Activated gamma-delta T cell treated with Interleukin-2 at 50 U/mL for 16 hours (primary cell): ENCODE measurements at places on chromosomes 12 and 14.

DNA sequence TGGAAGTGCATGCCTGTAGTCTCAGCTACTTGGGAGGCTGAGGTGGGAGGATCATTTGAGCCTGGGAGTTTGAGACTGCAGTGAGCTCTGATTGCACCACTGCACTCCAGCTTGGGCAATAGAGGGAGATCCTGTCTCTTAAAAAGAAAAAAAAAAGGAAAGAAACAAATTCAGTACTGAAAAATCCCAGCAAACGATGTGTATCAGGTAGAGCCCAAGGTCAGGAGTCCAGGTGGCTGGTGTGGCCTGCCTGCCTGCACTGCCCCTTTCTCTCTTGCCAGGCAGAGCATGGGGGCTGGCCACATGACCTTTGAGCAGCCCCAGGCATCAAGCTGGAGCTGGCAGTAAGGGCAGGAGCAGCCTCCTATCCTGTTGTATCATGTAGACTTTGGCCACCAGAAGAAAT lies 31.8 kb downstream of the ELK3 start:
- no peak for DNase-seq

GRCh38 chr14:37034410-37035285 lies 137.8 kb downstream of the SLC25A21 start:
- DNase-seq = no peak

DNA sequence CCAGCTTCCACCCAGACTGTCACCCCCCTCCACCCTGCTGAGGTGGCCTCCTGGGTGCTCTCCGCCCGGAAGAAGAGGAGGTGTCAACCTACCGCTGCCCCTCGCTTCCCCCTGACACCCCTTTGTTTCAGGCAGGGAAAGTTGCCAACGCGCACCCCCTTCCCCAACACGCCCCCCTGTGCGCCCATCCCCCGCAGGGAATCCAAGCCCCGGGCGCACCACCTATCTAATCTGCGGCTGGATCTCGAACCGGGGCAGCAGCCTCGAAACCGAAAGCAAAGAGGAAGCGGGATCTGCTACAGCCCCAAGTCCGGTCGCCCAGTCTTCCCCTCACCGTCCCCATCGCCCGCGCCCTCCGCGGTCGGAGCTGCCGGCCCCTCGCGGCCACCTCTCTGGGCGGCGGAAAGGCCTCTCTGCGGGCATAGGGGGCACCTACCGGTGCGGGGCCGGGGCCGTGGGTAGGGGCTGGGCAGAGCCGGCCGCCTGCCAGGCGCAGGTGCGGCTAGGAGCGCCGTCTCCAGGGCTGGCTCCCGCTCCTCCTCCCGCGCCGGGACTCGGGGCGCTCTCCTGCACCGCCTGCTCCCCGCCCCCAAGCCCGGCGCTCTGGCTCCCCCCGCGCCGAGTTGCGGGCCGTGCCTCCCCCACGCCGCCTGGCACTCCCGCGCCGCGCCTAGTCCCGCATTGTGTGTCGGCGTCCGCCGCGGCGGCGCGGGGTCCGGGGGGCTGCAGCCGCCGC lies 18.3 kb upstream of the PLEKHH1 start:
- DNase-seq = peak; percentile 23

GRCh38 chr14:54435500-54435981 lies 5.6 kb downstream of the CNIH1 start:
- DNase-seq = no peak

- DNase-seq = peak; percentile 33
These were observed 14.0 kb upstream of the KLRD1 start for GRCh38 chr12:10293570-10294227.

DNA sequence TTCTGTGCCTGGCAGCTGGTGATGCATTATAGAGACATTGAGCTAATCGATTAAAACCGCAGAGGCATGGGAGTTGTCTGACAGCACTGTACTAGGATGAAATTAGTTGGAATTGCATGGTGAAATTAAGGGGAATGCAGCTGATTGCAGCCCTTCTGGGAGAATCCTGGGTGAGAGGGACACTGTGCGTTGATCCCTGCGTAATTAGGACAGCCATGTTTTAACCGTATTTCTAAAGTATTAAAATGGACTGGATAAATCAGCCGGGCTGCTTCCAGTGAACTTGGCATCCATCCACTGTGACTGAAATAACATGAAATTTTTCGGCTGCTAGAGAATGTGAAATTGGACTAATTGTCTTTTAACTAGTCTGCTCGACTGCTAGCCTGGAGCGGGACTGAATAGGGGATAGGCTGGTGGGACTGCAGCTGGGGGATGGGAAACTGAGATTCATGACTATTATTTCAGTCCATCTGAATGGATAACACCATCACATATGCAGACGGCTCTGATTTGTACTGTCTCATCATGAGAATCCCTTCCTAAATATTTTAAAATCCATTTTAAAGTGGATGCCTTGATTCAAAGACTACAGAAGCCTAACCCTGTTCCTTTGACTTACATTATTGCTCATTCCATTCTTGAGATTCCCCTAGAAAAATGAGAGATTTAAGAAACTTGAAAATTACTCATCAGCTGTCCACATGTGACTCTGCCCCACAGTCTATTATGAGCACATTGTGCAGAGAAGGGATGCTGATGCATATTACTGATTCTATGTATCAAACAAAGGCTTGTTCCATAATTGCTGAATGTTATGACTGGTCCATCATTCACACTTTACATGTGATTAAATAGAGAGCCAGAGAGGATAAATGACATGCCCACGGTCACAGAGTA lies 343.9 kb downstream of the NPAS3 start:
- no peak for DNase-seq

DNA sequence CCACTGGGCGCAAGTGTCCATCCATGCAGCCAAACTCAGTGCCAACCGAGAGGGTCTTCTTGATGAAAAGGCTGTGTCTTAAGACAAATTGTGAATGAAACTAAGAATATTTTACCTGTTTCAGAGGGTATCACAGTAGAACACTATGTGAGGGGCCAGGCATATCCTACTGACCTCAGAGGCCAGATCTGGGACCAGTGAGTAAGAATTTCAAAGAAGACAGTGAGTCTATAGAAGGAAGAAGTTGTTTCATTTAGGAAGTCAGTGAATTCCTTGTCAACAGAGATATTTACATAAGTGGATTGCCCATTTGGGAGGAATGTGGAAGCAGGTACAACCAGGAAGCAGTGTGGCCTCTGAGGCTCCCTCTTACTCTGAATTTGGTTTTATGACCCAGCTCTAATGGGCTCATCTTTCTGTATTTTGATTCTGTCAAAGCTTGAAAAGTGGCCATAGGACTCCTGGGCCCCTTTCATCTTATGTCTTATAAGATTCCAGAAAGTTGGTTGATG lies 137.4 kb downstream of the ZNF664 start:
- no peak for DNase-seq

DNA sequence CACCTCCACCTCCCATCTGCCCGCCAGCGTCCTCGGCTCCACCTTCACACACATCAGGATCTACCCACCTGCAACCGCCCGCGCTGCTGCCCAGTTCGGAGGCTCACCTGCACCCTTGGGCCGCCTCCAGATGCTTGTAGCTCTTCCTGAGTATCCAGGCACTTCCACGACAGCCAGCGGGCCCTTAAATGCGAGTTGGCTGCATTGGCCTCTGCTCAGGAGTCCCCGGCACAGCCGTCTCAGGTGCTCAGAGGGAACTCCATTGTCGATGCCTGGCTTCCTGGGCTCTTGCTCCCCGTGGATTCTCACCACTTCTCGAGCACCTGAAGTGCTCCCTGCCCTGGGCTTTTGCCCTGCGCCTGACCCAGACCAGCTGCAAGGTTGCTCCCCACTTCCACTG lies 21.9 kb upstream of the CDCA4 start:
- DNase-seq = no peak

DNA sequence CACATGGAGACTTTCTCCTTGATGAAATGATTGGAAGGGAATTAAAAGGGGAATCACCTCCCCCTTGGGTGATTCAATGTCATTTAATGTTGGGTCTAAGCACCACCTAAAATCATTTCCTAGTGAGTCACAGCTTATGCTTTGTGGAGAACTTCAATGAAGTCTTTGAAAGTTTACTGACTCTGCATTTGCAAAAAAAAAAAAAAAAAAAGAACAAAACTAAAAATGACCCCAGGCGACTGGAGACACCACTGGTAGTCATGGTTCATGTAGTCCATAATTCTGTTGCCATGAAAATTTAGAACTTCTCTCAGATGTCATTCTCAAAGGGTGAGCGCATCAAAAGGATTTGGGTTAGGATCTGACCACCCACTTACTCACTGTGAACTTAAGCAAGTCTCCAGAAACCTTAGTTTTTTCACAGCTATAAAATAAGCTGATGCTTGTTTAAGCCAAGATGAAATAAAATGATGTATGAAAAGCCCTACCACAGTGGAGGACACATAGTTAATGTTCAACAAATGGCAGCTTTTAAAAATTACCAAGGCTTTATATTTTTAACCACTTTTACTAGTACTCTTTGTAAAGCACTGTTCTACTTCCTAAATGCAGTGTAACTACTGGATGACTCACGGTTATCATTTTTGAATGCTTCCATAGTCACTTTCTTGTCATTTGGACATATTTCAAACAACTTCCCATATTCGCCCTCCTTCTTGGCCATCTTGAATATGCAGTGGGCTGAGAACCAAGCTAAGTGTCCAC lies 18.1 kb upstream of the KSR2 start:
- no peak for DNase-seq
